Prostate gland (tissue), 2 donors: ENCODE measurements at places on chromosomes 2 and 18. TPM values are rescaled to one million over a fixed set of nuclear protein-coding genes. Genes with fewer than 3 reads are reported as not detected.

DNA sequence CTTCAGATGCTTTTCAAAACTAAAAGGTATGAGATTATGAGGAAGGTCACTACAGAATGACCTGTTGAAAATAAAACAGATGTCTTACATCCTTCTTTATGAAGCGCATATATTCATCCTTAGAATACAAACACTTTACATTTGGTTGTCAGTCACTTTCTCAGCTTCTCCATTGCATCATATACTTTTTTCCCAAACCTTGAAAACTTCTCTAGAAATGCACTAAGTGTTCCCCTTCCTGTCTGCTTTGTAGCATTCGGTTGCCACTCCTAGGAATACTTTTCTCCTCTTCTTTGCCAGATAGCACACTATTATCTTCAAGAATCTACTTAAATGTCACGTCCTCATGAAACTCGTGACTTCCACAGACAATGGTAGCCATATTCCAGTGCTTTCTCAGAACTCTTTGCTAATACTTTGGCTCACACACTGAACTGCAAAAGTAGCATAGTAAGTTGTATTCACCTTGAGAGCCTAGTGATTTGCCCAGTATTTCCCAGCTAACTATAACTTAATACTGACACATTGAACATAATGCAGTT lies 27.6 kb downstream of the DSC1 start:
- H3K27me3 ChIP-seq: no peaks in the 10 kb centered on the region
- H3K4me3 ChIP-seq: no peak overlapping the region
- H3K4me1 ChIP-seq: no peaks in the 10 kb centered on the region
- no peaks in the 10 kb centered on the region for H3K36me3 ChIP-seq
- no peak for DNase-seq
- H3K27ac ChIP-seq: no peak overlapping the region

- H3K27ac ChIP-seq: no peak overlapping the region
- no peak for DNase-seq
These were observed 96.0 kb downstream of the ACKR3 start for GRCh38 chr2:236665572-236666118.

- no peaks in the 10 kb centered on the region for H3K4me1 ChIP-seq
- peak; percentile 50 for DNase-seq
- no peak overlapping the region for H3K27ac ChIP-seq
These were observed 125.9 kb downstream of the MAP4K4 start for GRCh38 chr2:101823347-101823791.

GRCh38 chr2:239882781-239883180 lies 142.4 kb downstream of the NDUFA10 start:
- no peak overlapping the region for H3K4me3 ChIP-seq
- no peak for DNase-seq
- no peaks in the 10 kb centered on the region for H3K27me3 ChIP-seq
- no peaks in the 10 kb centered on the region for H3K36me3 ChIP-seq

DNA sequence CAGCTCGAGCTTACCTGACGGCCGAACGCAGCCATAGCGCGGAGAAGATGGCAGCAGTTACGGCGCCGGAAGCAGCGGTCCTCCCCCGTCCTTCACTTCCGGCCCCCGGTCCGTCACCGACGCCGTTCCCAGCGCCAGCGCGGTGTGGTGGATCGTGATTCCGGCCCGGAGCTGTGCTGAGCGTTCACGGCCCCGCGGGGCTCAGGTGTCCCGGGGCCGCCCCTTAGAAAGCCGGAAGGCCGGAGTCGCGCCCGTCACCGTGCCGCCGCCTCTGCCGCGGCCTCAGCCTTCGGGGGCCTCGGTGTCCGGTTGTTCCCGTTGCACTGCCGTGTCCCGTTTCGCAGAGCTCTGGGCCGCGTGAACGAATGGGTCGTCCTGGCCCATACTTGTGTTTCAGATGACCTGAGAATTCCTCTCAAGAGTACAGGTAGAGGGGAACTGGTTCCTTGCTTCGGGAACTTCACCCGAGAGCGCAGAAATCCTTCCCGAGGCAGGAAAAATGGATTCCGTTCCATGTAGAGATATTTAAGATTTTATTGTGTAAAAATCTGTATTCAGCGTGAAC lies at the start of gene MTERF4:
MTERF4 (minus strand) TSS at position 49 of the 565 bp plus-strand sequence; CDS start at position 35, 14 bp downstream.
- no peaks in the 10 kb centered on the region for H3K27me3 ChIP-seq
- no peaks in the 10 kb centered on the region for H3K4me1 ChIP-seq
- H3K4me3 ChIP-seq: peak within 1 kb of the TSS; percentile 84
- H3K27ac ChIP-seq: peak within 1 kb of the TSS; percentile 91
- peak; percentile 89 for DNase-seq

GRCh38 chr18:24482821-24483220 lies 22.4 kb downstream of the HRH4 start:
- H3K27me3 ChIP-seq: no peaks in the 10 kb centered on the region
- H3K4me1 ChIP-seq: no peaks in the 10 kb centered on the region
- no peaks in the 10 kb centered on the region for H3K36me3 ChIP-seq
- DNase-seq: no peak
- no peak overlapping the region for H3K27ac ChIP-seq
- no peak overlapping the region for H3K4me3 ChIP-seq

Gene PROC
- not detected for total RNA-seq

Gene RGPD3
- total RNA-seq: 0.09 TPM

Gene CD8B
- total RNA-seq: 1.1 TPM

Gene VIL1
- 0.09 TPM for total RNA-seq

Gene HOXD10
- 32.5 TPM for total RNA-seq

Gene RPL31
- 797 TPM for total RNA-seq

Gene MOGAT1
- not detected for total RNA-seq

Gene SERPINB5
- 17.3 TPM for total RNA-seq

Gene L3MBTL4
- 20.5 TPM for total RNA-seq

Gene SLC11A1
- 10.8 TPM for total RNA-seq

Gene M1AP
- total RNA-seq: 0.18 TPM
